ENCODE measurements at places on chromosomes 16 and 17.

DNA sequence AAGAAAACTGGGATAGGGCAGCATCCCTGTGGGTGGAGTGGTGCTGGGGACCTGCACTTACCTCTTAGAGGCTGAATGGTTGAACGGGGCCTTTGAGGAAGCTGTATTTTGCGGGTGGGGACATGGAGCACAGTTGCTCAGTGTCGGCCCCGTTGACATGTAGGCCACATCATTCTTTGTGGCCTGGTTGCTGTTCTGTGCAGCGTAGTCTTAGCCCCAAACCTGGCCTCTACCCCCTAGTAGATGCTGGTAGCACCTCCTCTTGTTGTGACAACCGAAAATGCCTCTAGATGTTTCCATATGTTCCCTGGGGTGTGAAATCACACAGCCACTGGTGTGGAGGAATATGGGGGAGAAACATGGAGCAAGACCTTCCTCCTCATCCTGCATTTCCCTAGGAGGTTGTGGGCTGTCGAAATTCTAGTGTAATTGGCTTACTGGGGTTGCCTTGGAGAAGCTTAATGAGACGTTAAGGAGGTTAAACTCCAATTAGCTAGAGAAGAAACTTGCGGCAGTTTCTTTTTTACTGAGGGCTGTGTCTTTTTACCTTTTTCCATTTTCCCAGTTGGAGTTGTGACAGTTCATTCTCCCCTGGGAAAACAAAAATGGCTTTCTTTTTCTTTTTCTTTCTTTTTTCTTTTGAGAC is 9.4 kb downstream of the ABCC1 start:
- DNase-seq, result no peak

DNA sequence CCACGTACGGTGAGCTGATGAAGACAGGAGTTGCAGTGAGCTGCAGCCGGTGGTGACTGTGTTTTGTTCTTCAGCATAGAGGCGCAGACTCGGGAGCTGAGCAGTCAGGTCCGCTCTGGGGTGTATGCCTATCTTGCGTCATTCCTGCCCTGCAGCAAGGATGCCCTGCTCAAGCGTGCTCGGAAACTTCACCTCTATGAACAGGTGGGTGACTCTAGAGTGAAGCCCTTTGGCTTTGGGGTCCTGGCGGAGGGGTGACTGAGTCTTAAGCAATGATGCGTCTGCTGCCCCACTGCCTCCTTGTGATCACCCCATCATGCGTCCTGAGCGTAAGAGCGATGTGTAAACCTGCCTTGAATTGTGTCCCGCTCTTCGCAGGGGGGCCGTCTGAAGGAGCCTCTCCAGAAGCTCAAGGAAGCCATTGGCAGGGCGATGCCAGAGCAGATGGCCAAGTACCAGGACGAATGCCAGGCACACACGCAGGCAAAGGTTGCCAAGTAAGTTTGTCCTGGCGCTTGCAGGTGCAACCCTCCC is 22.9 kb downstream of the UBN1 start:
- no peak for DNase-seq

DNA sequence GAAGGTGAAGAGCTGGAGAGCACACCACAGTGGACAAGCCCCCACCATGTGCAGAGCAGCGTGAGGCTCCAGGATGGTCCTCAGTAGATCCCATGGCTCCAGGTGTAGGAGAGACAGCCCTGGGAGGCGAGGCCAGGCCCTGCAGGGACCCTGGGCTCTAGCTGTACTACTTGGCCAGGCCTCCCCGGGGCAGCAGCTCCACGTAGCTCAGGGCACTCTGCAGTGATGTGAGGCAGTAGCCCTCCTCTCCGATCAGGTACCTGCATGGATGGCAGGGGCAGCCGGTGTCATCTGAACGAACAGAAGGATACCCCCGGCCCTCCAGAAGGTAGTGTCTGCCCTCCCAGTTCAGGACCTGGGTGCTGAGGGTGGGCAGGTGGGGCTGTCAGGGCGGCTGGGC is 6.2 kb upstream of the SPATA2L start:
- no peak for DNase-seq

DNA sequence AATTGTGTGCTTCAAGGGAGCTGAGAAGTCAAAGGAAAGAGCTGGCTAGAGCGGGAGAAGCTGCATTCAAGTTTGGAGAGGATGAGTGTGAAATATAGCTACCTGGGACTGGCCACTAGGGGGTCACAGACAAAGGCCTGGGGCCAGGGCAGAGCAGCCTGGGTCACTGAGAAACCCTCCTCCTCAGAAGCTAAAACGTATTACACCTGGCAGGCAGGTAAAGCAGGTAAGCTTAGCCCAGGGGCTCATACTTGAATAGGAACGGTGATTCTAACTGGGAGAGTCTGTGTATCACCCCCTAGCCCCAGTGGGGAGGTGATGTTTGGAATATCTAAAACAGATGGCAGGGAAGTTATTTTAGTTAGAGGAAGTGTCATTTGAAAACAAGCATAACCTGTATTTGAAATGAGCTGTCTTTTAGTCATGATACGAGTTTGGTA is 6.8 kb downstream of the KRT37 start:
- no peak for DNase-seq

DNA sequence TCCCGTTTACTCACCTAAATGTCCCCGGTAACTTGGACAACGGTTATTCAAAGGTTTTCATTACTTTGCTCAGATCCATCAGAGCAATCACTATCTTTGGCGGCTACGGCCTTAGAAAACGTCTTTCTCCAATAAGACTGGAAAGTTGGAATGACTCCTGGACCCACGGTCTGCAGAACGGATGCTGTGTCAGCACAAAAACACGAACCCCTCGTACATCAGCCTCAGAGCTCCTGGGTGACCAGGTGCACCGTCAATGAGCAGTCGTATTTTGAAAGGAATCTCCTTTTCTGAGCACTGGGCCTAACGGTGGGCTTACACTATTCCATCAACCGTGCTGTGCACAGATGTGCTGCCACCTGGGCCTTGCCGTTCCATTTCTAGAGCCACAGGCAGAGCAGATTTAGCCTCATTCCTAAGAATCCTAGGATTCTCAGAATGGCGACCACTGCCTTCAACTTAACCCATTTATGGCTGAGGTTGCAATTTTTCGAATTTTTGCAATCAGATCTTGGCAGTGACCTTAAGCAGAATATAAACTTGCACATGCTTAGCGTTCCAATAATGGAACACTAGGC is 110.8 kb upstream of the ZNF750 start:
- no peak for DNase-seq

- DNase-seq, result no peak
These were observed 33.1 kb downstream of the NLRC5 start for GRCh38 chr16:57022445-57022844.

GRCh38 chr16:87418644-87419043 is 26.5 kb downstream of the MAP1LC3B start:
- no peak for DNase-seq

DNA sequence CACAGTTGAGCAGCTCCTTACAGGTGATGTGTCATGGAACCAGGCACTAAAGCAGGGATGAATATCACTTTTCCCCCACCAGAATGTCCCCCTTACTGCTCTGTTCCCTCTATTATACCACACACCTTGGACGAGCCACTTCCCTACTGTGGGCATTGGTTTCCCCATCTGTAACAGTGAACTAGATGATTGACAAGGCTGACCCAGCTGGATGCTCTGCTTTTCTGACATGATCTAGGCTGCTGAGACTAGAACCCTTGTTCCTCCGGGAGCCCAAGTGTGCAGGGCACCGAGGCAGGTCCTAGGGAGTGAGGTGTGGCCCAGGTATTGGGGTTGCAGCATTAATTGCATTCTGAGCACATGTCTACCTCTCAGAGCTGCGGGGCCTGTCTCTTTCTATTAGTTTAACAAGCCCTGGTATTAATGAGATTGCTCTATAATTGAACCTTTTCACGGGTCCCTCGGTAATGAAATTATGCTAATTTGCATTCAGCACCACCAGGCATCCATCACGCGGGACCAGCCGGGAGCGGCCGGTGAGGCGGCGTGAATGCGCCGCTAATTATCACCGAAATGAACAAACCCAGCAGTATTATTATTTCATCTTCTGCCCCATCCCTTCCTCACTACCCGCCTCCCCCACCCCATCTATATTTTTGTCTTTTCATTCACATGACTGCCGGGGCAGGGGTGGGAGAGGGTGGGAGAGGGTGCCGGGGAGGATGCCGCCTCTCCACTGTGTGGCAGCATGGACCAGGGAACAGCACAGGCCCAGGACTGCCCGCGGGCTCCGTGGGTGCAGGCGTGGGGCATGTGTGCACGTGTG is 121.1 kb downstream of the CYLD start:
- no peak for DNase-seq

DNA sequence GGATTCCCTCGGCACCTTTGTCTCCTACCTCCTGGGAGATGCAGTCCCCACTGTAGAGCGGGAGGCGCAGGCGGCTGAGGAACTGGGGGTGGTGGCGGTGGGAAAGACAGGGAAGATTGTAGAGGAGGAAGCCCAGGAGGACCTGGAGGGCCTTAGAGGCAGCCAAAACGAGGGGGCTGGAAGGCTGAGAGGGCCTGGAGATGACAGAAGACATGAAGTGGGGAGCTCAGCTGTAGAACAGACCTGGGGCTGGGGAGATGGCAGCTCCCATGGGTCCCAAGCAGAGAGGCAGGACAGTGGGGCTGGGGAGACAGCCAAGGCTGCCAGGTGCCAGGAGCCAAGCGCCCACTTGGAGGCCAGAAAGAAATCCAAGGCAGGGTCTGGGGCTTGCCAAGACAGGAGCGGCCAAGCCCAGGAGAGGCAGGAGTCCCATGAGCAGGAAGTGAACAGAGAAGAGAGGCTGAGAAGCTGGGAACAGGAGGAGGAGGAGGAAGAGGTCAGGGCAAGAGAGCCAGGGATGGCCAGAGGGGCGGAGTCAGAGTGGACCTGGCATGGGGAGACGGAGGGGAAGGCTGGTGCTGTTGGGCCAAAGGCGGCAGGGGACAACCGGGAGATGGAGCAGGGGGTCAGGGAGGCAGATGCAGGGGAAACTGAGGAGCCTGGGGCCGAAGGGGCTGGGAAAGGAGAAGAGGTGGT is 803 bp downstream of the APOBR start:
- no peak for DNase-seq

- DNase-seq, result no peak
These were observed 90.6 kb downstream of the TUBD1 start for GRCh38 chr17:59802160-59802559.

- DNase-seq, result no peak
These were observed 35.8 kb upstream of the C1QL1 start for GRCh38 chr17:45003877-45004276.

- no peak for DNase-seq
These were observed 19.5 kb downstream of the MYO15B start for GRCh38 chr17:75607086-75607485.

GRCh38 chr17:43020030-43020621 is 2.1 kb downstream of the VAT1 start:
- DNase-seq, result no peak

DNA sequence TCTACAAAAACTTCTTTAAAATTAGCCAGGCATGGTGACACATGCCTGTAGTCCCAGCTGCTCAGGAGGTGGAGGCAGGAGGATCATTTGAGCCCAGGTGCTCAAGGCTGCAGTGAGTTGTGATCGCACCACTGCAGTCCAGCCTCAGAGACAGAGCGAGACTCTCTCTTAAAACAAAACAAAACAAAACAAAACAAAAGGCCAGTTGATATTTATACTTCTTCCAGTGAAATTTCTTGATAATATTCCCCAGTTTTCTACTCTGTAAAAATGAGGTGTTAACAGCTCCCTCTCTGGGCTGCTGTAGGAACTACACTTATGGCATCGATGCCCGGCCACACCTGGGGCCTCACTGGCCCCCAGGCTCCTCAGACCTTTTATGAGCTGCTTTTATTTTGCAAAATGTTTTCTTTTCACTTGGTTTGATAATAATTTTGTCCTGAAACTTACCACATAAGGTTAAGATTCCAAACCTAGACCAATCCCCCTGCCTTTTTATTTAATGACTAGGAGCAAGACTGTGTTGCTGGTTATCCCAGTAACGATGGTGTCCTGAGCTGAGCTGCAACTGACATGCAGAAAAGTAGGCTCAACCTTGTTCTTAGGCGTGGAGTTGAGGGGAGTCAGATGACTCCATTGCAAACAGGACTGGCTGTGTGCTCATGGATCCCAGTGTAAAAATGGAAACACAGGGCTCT is 17.6 kb downstream of the MAPK8IP3 start:
- DNase-seq, result no peak

DNA sequence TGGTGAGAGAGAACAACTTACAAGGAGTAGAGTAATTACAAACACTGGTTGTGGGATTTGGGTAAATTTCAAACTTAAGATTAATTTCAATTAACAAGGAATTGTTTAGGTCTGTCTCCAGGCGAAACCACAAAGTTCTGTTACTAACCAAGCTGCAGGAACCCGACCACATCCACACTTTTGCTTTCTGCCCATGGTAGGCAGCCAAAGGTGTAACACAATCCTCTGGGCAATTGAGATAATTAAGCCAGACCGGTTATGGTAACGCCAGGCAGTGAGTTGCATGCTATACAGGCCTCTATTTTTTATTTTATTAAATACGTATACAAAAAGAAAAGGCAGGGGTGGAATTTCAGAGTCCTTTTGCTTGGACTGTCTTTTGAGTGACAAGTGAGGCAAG is 12.0 kb downstream of the KCNJ2 start:
- no peak for DNase-seq

- DNase-seq, result no peak
These were observed 365.7 kb upstream of the PMFBP1 start for GRCh38 chr16:72537664-72538063.

DNA sequence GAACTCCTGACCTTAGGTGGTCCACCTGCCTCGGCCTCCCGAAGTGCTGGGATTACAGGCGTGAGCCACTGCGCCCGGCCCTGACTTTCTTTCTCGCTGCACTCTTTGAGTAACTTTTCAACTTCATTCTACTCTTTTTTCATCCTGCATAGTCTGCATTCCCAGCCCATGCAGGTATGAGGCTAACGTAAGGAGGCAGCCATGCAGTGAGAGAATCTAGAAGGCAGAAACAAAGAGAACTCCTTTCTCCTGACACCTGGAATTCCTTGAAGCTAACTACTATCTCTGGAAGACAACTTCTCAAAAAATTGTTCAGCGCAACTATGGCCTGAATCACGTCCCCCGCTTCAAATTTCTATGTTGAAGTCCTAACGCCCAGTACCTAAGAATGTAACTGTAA is 152.0 kb downstream of the SLC39A11 start:
- DNase-seq, result no peak

- no peak for DNase-seq
These were observed 98.5 kb downstream of the RAP1GAP2 start for GRCh38 chr17:2894782-2895181.

- DNase-seq, result no peak
These were observed 33.0 kb downstream of the ANKFN1 start for GRCh38 chr17:56186222-56186786.

DNA sequence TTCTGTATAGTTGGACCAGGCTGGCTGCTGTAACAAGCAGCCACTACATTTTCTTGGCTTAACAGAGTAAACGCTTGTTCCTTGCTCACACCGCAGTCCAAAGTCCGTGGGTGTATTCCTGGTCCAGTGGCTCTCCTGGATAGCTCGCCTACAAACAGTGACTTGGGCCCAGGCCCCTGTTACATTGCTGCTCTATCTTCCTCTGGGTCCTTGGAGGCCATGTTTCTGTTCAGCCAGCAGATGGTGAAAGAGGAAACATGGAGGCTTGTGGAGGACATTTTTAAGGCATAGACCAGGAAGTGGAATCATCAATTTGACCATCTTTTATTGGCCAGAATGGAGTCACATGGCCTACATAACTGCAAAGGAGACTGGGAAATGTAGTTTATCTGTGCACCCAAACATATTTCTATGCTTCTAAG is 55.1 kb downstream of the ATP2C2 start:
- peak; percentile 15 for DNase-seq
